Activated naive CD8-positive, alpha-beta T cell treated with anti-CD3 and anti-CD28 coated beads, Interleukin-2, amount 50 U/mL, for 16 hours (primary cell): ENCODE measurements at places on chromosomes 6 and 20.

DNA sequence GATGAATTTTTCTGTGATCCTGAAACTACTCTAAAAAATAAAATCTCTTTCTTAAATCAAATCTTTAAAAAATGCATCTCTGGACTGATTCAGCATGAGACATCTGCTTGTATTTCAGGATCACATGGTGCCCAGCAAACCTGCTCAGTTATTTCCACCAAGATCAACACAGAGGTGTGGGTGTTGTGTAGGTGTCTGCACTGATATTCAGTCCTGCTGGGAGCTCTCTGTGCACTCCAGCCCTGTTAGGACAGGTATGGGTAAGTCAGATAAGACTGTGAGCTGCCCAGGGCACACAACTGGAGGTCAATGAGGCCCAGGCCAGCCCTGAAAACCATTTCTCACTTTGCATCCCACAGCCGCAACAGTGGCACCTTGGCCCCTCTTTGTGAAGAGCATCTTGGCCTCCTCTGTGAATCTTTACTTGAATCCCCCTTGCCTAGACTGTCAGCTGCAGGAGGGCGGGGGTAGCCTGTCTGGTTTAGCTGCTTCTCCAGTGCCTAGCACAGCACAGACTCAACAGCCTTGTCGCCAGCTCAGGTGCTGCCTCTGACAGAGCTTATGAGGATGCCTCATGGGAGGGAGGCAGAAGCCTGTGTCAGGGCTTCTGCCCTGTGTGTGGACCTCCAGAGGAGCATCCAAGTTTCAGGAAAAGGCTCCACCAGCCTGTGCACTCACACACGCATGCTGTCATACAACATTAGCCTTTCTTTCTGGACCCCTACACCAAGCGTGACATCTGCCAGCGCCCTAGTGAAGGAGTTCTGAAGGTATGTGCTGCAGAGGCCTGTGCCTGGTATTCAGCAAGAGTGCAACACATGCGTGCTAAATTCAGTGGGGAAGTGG is 187.6 kb upstream of the CST7 start:
- DNase-seq, result no peak

DNA sequence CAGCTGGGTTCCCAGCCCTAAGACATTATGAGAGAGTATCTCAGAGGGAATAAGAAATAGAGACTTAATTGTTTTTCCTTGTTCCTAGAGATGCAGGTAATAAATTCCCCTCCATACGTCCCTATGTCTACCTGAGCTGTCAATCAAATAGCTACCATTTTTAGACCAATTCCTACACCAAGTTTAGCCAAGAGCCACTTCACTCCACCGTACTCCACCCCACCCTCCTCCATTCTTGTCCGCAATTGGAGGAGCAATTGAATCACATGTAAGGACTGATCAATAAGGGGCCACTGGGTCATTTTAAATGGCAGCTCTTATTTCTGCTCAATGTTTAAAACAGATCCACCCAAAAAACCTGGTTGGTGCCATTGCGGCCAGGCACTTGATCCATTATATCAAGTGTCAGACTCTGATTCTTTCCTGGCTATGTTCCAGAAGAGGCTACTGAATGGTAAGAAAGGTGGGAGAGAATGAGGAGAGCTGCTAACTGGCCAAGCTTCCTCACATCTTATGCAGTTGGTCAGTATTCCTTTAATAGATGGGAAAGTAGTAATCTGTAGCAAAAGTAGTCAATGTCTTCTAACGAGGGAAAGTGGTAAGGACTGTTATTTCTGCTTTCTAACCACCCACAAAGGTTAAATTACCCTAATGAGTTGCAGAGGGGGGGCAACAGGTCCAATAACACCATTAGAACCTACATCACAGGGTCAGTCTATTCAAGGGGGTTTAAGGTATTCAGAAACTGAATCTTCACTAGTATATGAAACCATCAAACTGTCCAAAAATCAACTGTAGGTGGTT is 34.1 kb downstream of the ARHGAP18 start:
- no peak for DNase-seq

- DNase-seq, result no peak
Observed at GRCh38 chr6:36699348-36699747, 1.7 kb downstream of the RAB44 start.

GRCh38 chr6:111792914-111793700 is 80.1 kb downstream of the FYN start:
- no peak for DNase-seq

DNA sequence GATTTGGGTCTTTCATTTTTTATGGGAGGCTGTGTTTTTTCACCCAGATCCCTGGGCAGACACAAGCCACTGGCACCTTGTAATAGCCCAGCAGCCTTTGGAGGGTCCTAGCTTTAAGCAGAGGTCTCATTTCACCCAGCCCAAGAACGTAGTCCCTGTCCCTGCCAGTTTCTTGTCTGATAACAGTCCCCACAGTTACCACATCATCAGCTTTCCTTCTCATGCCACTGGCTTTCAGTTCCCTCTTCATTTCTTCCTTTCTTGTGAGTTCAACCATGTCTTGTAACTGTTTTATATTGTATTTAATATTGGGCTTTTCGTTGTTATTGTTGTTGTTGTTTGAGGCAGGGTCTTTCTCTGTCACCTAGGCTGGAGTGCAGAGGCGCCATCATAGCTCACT is 10.6 kb downstream of the PNPLA1 start:
- no peak for DNase-seq

GRCh38 chr6:83294676-83295075 is 101.5 kb downstream of the RWDD2A start:
- no peak for DNase-seq

GRCh38 chr20:50568549-50568942 is 58.4 kb downstream of the PTPN1 start:
- DNase-seq, result no peak

DNA sequence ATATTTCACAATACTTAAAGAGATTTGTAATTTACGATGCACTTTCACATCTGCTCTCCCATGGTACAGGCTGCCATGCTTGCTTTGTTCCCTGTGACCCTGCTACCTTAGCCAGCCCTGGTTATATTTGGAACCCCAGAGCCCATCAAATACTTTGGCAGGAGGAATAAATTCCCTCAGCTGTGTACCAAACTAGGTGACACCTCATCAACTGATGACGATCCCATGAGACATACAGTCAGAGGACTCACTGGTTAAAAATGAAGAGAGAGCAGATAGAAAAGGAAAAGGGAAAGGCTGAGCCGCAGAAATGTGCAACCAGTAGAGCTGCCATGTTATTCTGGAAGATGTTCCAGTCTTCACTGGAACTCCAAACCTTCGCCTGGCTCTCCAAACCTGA is 120.0 kb downstream of the SIM1 start:
- no peak for DNase-seq

- DNase-seq, result no peak
Observed at GRCh38 chr6:90611543-90612312, 24.9 kb upstream of the MAP3K7 start.

- DNase-seq, result no peak
Observed at GRCh38 chr6:34985236-34985635, 96.2 kb downstream of the ANKS1A start.

- DNase-seq, result no peak
Observed at GRCh38 chr6:129921169-129921817, 60.2 kb upstream of the TMEM244 start.

GRCh38 chr6:26332843-26333242 is 32.2 kb upstream of the BTN3A2 start:
- DNase-seq, result no peak

DNA sequence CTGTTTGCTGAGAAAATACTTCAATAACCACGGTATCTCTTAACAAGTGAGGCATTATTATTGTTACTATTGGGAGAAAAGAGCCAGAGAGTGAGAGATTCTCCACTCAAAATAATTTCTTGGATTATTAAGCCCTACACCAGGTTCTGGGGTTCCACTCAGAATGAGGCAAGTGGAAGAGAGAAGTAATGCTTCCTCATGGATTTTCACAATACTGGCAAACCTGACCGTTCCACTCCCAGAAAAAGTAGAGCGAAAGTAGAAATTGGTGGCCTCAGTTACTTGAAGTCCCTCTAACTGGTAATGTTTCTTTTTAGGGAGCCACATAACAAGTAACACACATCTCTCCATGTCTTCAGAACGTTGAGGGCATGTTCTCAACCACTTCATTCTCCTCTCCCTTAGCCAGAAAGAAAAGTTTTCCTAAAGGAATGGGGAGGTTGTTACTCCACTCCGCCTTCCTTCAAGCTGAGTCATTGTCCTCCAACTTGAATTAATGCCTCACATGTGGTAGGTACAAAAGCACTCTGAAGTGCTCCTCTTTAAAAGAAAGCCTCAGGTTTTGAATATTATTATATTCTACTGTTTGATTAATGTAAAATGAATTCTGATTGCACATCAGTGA is 1.9 kb downstream of the BAG2 start:
- DNase-seq, result no peak

DNA sequence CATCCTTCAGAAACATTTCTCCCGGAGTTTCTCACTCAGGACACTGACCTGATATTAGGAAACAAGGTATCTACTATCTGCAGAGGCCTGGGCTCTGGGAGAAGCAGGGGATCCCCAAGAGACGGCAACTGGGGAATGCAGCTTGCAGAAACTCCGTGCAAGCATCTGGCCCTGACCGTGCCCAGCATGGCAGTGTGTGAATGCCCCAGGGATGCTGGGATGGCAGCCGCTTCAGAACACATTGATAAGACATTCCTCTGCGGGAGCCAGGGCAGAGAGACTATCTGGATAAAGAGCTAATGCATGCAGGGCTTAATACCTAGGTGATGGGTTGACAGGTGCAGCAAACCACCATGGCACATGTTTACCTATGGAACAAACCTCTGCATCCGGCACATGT is 55.4 kb downstream of the NFATC2 start:
- no peak for DNase-seq

DNA sequence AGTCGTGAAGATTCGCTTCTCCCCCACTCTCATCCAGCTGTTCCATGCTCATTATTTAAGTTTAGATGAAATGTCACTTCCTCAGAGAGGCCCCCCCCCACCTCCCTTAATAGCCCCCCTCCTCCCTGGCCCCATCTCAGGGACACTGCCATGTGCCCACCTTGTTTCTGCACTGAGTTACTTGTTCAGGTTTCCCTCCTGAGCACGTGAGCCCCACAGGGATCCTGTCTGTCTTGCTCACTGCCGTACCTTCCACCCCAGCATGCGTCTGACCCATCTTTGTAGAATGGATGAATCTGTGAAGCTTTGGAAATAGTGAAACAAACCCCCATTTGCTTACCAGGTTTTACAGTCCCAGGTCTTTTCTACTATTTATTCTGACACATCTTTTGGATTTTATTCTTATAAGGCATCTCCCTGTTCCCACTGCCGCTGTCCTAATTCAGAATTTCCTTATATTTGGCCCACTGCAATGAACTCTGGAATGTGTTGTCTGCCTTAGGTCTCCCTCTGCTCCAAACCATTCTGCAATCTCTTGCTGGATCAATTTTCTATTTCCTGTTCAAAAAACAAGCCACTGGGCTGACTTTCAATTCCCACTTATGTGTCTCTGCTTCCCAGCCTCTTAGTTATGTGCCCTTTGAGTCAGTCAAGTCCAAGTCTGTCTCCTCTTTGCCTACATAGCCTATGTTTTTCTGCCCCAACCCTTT is 136.5 kb upstream of the ECI2 start:
- no peak for DNase-seq

- no peak for DNase-seq
Observed at GRCh38 chr20:52965380-52965779, 6.8 kb upstream of the TSHZ2 start.

DNA sequence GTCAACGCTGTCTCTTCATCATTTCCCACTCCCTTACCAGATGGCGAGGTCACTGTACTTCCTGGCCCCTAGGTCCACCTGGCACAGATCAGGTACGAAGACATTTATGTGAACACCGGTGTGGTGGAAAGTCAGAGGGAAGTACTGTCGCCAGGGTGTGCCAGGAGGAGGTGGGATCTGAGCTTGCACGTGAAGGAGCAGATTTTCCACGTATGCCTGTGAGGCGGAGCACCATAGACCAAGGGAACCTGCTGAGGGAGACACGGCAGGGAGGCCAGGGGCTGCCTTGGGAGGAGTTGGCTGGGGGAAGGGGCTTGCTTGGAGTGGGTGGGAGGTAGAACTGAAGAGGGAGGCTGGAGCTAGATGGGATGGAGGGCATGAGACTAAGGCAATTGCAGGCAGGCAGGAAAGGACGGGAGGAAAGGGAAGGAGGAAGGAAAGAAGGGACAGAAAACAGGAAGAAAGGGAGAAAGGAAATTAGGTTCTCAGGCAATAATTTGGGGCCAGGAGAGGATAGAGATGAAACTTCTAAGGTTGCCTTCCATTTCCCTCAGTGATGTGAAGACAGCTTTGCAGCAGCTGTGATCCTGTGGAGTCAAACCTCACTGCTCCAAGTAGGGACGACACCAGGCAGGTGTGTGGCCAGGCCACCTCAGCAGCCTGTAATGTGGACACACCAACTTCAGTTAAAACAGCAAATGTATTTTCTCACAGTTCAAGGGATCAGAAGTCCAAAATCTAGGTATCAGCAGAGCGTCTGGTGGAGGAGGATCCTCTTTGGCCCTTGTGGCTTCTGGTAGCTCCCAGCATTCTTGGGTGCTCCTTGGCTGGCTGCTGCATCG is 46.8 kb downstream of the CHMP4B start:
- no peak for DNase-seq

DNA sequence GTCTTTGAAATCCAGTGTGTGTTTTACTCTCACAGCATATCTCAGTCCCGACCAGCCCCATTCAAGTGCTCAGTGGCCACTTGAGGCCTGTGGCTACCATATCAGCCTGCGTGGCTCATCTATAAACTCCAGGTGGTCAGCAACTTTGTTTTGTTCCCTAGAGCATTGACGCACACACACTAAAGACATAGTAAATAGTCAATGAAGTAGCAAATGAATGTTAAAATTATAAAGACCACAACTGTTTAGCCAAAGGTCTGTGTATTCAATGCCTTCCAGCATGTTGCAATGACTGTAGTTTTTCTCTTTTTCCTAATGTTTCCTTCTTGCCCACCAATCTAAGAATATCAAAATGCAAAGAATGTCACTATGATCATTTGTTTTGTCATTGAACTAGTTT is 238.2 kb upstream of the ZNF217 start:
- DNase-seq, result no peak

GRCh38 chr6:114051031-114051430 is 80.1 kb upstream of the HDAC2 start:
- DNase-seq, result no peak

GRCh38 chr20:49281059-49281912 is 3.4 kb upstream of the ZNFX1 start:
- no peak for DNase-seq

DNA sequence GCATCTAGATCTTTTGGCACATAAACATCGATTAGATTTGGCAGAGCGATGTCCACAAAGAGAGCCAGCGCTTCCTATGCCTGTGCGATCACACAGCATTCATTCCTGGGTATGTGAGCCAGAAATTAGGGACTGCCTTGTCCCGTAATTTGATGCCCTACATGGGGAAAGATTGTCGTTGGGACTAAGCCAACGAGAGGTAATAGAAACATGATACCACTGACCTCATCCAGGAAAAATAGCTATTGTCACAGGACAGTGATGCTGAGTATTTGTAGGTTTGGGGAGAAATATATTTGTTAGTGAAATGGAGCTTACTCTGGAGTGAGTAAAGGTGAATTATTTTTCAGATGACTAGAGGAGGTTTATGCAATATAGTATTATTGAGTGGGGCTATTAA is 154.0 kb downstream of the TSHZ2 start:
- DNase-seq, result no peak

GRCh38 chr6:56046576-56046975 is 171.2 kb upstream of the BMP5 start:
- no peak for DNase-seq

GRCh38 chr6:3887150-3887700 is 38.1 kb downstream of the FAM50B start:
- DNase-seq, result no peak

GRCh38 chr20:62069741-62070216 is 4.1 kb upstream of the TAF4 start:
- no peak for DNase-seq

GRCh38 chr6:120608826-120609225 is 725.5 kb downstream of the TBC1D32 start:
- no peak for DNase-seq
